MG63 (cell line): ENCODE measurements at places on chromosomes 7 and 10. TPM values are rescaled to one million over a fixed set of nuclear protein-coding genes. Genes with fewer than 3 reads are reported as not detected.

DNA sequence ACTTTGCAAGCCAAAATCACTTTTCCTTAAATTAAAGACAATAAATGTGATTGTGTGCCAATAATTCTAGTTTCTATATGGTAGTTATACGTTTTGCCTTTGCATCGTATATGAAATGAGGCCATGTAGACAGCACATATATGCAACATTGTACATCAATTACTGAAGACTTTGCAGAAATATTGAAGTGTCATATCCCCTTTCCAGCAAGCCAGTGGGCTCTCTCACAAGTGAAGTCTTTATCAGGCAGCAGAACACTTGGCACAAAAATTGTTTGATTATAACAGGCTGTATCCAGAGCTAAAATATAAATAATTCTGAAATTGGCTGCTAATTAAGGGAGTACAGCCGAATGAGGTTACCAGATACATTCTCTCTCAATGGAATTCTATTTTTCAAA is 588.6 kb upstream of the SEMA3D start:
- DNase-seq = no peak

DNA sequence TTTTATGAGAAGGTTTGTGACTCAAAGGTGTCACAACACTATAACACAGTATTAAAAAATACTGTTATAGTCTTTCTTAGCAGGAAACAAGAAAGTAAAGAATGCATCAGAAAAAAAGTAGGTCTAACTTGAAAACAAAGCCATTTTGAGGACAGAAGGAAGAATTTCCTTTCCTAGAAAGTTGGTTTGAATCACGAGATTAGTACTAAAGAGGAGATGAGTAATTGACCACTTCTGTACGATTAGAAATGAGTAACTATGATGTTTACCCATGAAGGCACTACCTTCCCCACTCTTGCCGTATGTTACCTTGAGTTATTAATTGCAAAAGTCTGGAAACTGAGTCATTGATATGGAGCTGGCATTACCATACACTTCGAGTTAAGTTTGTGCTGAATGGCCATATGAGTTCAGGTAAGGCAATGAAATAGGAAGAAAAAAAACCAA is 65.2 kb downstream of the FAM185A start:
- no peak for DNase-seq

GRCh38 chr7:138919911-138920310 is 61.3 kb downstream of the KIAA1549 start:
- no peak for DNase-seq

DNA sequence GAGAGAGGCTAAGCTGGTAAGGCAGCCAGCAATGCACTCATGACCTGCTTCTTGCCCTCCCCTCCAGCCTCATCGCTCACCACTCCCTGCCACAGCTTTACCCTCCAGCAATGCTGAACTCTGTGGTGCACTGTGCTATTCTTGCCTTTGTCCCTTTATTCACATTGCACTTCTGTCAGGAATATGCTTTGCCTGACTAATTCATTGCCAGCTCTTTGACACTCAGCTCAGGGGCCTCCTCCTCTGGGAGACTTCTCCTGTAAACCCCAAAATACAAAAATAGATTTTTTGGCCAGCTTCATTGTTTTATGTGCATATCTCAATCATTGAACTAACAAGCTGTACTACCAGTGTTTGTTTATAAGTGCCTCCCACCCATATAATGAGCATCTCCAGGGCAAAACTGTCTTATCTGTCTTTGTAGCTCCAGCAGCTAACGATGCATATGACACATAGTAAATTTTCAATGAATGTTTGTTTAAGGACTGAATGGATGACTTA is 8.2 kb downstream of the CNNM1 start:
- DNase-seq = no peak

The MET gene
- total RNA-seq = 46.7 and 49.4 TPM in 2 replicates

GRCh38 chr10:98416606-98417388 is 1.8 kb upstream of the PYROXD2 start:
- no peak for DNase-seq

DNA sequence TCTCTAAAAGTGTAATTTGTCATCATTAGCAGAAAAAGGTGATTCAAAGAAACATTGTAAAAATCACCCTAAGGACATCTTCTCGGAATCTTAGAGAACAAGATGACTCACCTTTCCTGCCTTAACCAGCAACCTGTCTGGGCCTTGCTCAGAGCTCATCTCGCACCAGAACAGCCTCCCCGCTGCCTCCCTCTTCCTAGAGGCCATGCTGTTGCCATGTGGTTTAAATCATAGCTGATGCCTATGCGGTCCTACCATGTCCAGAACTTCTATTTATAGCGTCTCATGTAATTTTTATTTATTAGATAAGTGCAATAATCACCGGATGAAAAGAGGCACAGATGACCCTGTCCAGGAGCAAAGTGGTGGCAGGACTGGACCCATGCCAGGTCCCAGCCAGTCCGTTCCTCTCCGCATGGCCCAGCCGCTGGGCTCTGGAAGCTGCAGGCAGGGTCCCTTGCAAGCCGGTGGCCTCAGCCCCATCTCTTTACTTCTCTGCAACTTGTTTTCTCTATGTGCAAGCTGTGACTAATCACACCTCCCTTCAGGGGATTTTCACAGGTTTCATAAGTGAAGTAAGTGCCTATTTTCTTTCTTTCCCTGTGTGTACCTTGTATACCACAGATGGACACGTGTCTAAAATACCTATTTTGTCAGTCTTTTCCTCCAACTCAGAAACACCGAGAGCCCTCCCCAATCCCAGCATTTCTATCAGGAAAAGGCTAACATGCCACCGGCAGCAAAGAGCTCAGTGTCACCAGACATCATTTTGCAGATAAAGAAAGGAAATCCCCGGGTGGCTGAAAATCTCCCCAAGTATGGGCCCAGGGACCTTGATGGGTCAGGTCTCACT is 27.1 kb downstream of the KLF6 start:
- no peak for DNase-seq

DNA sequence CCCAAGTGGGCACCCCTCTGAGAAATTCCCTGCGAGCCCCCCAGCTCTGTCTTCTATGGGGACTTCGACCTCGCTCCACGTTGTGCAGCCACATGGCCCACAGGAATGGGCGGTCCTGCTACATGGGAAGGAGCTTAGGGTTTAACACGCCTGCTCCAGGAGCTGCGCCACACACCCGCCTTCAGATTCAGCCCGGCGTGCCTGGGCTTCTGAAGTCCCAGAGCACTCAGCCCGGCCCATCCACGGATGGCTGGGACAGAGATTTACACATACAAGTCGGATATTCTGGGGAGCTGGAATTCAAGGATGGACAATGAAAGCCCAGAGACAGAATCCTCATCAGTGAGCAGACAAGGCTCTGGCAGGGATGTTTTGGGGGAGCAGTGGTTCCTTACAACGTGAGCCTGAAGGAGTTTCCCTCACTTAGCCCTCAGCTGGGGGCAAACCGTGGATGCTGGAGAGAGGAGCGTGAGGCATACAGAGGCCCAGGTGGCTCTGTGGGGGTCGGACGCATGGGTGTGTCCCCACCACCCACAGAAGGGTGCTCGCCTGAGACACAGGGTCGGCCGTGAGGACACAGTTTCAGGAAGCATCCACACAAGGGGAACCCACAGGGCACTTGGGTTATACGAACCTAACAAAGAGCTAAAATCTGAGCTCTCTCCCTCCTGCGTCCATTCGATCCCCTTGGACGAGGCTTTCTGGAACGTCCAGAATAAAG is 372.9 kb downstream of the DNAJB6 start:
- no peak for DNase-seq

DNA sequence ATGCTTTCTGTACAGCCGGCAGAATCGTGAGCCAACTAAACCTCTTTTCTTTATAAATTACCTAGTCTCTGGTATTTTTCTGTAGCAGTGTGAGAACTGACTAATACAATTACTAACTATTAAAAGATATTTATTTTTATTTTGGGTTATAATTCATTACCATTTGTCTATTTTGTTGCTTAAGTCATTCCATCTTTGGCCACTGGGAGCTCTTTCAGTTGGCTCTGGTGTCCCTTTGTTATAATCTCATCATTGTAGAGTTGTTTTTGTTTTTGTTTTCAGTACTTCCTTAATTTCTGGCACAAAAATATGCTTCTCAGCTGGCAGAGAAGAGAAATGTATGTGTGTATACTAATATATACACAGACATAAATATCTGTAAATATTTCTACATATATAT is 807.9 kb upstream of the MBL2 start:
- DNase-seq = no peak

GRCh38 chr7:155377071-155377837 is 79.6 kb downstream of the INSIG1 start:
- no peak for DNase-seq

The KLF14 gene
- not detected in 2 replicates for total RNA-seq
